ENCODE measurements at places on chromosomes 2 and 18.

DNA sequence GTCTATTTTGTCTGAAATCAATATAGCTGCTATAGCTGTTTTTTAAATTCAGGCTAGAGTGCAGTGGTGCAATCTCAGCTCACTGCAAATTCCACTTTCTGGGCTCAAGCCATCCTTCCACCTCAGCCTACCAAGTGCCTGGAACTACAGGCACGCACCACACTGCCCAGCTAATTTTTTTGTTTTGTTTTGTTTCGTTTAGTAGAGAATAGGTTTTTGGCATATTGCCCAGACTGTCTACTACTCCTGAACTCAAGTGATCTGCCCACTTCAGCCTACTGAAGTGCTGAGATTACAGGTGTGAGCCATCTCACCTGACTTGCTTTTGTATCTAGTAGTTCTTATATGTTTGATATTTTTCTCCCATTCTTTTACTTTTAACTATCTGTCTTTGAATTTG lies 259.7 kb downstream of the CDH19 start:
- DNase-seq: no peak

DNA sequence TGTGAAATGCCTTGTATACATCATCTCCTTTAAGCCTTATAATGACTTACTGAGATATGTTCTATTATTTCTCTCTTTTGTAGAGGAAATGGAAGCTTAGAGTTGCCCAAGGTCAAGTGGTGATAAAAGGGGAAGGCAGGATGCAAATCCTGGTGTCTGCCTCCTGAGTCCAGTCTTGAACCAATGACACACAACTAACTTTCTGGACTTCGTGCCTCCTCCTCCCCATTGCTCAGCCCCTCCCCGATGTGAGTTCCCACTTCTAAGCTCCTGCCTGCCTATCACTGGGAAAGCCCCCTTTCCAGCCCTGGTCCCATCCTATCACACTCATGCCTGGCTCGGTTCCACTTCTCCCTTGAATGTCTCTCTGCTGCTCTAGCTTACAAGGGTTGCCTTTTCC lies 6.9 kb upstream of the CTIF start:
- no peak for DNase-seq

DNA sequence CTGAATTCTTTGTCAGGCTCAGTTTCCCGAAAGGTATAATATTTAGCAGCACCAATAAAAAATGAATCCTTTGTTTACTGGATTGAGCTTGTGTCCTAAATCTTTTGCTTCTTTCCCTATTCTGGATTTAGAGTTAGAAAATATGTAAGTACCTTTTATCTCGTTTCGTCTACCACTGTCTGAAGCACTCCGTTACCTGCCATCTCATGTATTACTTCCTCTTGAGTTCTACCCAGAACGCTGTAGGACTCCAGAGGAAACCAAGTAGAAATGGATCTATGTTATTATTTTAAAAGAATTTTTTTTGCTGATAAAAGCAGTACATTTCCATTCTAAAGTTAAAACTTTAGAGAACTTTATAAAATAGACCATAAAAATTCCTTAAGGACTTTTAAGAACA lies 13.5 kb downstream of the ANKRD12 start:
- no peak for DNase-seq

DNA sequence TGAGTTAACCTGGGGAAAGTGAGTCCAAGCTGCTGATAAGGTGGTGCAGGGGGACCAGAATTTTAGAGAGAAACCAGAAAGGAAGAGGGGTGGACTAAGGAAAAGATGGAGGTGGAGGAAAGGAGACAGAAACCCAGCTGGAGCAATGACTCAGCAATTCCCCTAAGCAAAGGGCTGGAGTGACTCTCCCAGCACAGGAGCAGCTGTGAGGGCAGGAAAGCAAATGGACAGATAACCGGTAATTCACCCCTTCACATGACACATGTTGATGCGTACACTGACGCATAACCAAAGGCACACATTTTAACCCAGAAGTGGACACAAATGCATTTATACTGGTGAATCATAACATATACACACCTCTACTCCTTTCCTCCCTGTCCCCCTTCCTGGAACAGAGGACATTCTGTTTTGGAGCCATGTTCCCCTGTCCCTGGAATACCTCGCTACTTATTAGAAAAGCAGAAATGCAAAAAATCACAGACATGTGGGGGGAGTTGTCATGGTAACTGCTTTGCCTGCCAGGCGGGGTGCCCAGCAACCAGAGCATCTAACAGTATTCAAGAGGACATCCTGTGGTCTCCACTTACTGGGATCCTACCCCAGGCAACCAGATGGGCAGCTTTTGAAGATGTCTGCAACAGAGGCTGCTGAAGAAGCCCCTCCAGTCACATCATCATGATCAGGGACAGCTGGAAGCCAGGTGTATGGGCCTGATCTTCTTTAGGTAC lies 4.7 kb downstream of the CDK5R2 start:
- DNase-seq: no peak

DNA sequence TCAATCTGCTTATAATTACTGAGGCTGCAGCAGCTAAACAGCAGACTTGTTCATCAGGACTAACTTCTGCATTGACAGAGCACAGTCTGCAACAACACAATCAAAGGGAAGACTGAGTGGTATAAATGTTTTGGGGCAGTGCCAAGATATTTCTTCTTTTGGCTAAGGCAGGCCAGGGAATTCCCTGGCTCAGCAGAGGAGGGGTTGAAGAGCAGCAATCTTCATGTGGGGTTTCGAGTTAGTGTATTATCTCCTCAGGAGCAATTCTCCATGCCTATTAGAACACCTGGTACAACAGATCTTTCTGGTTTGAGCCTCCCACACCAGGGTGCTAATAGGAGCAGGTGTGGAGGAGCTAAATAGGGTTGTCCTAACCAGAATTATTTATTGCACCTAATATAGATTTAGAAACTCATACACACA lies 103.0 kb upstream of the STK17B start:
- no peak for DNase-seq

DNA sequence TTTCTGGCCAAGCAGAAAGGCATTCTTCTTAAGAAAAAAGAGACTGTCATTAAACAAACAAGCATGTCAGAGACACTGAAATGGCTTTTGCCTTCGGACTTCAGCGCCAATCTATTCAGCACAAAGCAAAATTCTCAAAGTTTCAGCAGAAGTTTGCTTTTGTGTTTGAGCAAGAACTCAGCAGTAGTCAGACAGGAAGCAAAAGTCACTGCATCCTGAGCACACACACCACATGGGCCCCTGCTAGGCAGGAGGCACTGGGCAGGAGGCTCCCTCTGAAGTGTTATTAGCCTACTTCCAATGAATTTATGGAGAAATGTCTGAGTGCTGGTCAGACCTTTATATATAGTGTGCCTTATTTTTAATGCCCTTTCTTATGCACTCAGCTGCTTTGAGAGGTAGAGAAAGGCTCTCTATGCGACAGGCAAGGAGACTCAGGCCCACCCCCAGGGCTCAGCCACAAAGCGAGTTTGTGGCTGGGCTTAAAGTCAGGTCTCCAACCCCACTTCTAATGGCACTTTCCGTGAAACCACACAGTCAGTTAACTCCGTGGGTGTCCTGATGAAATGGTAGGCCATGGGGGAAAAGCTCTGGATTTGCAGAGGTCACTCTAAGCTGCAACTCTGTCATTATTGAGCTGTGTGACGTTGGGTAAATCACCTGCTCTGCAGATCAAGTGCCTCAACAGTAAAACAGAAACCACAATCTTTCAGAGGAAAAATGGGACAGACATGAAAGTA lies 161.0 kb upstream of the TMEM200C start:
- DNase-seq: no peak

DNA sequence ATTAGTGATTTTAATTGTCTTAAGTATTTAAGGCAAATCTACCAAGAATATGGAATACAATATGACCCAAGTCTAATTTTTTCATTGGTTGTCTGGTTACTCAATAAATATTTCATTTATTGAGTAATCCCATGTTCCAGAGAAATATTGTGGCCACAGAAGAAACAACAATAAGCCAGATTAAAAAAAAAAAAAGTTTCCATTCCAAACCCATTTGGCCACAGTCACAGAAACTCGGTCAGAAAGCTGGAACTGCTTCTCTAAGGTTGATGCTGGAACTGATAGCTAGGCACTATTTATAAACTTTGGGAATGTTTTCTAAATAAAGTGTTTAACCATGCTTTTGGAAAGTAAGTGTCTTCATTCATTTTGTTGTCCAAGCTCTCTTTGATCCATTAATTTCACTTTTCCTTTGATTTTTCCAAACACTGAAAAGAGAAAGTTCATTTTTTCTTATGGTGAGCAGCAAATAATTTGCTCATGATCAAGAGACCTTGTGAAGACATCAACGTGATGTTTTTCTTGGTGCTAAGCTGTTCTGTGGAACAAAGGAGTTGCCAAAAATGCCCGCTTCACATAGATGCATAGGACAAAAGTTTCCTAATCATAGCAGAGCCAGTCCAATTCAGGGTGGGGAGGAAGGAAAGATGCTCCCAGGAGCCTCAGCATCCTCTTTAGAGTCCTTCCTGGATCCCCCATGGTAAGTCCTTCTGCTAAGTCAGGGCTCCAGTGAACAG lies 72.1 kb upstream of the CCBE1 start:
- DNase-seq: no peak

DNA sequence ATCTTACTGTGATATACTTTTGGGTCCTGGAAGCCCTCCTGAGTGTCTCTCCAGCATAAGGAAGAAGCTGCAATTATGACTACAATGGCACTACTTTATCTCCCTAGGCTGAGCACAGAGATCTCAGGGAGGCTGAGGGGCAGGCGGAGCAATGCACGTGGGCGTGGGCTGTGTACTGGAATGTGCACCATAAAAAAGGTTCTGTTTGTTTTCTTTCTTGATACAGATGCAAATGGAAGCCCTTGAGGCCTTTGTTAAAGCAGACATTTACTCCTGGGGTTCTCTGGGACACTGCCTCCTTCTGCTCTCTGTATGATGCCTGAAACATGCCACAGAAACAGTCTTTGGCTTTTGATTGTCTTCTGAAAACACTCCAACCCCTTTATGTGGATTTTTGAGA lies 79.1 kb upstream of the DLX2 start:
- no peak for DNase-seq

GRCh38 chr2:191501561-191502168 lies 176.3 kb upstream of the NABP1 start:
- no peak for DNase-seq

GRCh38 chr2:21301871-21302455 lies 178.2 kb downstream of the TDRD15 start:
- DNase-seq: no peak

GRCh38 chr18:72849671-72850070 lies 18.1 kb downstream of the NETO1 start:
- DNase-seq: no peak

- no peak for DNase-seq
These were observed 1389.1 kb upstream of the TMEFF2 start for GRCh38 chr2:193583638-193584400.

DNA sequence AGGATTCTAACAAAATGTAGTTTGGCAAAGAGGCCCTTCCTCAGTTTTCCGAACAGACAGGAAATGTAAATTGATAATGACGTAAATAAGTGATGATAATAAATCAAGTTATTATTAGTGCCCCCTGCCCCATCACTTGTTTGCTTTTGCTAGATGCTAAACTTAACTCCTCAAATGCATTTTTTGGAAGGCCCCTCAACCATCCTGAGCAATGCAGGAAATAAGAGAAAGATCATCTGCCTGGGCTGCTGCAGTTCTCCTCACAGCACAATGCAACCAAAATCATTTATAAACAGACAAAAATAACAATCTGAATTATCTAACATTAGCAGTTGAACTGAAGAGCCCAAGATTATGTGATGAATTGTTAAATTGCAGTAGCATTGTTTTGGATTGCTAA lies 62.6 kb upstream of the PSMD14 start:
- DNase-seq: no peak

GRCh38 chr18:74126684-74127655 lies 20.7 kb downstream of the FBXO15 start:
- no peak for DNase-seq

DNA sequence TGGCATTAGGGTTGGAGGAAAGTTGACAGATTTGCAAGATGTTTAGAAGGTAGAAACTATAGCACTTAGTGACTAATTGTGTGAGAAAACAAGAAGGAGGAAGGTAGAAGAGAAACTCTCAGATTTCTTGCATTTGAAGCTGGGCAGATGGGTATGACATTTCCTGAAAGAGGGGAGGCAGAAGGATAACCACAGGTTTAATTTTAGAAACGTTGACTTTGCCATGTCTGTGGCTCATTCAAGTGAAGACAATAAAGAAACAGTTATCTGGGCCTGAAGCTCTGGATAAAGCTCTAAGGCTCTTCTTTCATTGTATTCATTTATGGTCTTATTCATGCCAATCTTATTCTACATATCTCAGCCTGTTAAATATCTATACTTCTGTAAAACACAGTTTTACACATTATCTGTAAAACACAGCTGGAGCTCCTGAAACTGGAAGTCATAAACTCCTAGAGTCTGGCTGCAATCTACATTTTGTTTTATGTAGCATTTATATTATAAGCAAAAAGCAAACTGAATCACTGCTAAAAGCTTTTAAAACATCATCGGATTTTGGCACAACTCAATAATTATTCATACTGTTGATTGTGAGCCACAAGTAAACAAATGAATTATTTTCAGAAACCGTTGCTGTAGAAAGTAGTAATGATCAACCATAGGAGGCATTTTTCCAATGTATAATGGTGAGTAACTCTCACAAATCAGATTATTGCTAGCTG lies 138.5 kb downstream of the RIT2 start:
- DNase-seq: no peak

DNA sequence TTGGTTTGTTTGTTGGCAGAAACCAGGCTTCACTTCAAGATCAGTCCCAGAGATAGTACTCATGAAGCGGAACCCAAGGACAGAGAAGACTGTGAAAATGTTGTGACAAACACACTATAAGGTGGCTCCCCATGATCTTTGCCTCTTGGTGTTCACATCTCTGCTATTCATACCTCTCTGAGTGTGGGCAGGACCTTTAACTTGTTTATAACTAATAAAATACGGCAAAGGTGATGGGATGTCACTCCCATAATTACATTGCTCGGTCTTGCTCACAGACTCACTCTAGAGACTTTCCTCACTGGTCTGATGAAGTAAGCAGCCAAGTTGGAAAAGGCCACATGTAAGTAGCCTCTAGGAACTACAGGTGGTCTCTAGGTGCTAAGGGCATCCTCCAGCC lies 30.6 kb upstream of the UGP2 start:
- no peak for DNase-seq

DNA sequence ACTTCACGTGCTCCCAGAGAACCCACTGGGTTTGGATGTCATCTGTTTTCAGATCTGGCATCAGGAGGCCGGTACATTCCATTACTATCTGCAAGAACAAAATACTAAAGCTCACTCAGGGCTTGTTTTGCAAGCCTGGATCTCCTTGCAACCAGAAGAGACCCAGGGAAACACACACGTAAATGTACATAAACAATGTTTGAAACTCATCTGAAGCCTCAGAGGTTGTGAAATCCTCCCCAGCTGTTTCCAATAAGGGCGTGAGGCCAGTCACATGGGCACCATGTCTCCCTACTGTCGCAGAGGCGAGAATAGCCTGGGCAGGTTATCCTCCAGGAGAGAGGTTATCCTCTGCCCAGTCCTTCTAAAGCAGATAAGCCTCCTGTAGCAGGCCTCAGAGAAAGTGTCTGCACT lies 186.9 kb downstream of the GFPT1 start:
- DNase-seq: no peak

- no peak for DNase-seq
These were observed 11.4 kb upstream of the DYNC1I2 start for GRCh38 chr2:171675810-171676345.
